Stimulated activated CD8-positive, alpha-beta memory T cell treated with anti-CD3 and anti-CD28 coated beads, Interleukin-7, amount 100 ng/mL, for 1 hour (primary cell): ENCODE measurements at places on chromosomes 2 and 18.

GRCh38 chr2:8337321-8337720, 344.5 kb upstream of the ID2 start:
- DNase-seq: no peak

DNA sequence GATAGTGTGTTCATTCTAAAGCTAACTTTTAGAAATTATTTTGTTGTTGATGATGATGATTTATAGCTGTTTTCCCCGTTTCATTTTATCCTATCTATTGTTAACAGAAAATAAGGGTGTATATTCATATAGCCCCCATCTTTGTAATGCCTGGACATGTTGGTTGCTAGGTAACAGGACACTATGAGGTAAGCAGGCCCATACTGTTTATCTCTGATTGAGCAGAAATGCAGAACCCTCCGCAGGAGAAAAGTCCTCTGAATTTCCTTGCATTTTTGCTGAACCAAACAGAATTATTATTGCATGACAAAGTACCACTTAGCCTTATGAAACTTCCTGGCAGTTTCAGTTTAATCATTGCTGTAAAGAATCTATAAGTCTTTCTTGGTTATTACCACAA, 339.4 kb downstream of the DCC start:
- DNase-seq: no peak

DNA sequence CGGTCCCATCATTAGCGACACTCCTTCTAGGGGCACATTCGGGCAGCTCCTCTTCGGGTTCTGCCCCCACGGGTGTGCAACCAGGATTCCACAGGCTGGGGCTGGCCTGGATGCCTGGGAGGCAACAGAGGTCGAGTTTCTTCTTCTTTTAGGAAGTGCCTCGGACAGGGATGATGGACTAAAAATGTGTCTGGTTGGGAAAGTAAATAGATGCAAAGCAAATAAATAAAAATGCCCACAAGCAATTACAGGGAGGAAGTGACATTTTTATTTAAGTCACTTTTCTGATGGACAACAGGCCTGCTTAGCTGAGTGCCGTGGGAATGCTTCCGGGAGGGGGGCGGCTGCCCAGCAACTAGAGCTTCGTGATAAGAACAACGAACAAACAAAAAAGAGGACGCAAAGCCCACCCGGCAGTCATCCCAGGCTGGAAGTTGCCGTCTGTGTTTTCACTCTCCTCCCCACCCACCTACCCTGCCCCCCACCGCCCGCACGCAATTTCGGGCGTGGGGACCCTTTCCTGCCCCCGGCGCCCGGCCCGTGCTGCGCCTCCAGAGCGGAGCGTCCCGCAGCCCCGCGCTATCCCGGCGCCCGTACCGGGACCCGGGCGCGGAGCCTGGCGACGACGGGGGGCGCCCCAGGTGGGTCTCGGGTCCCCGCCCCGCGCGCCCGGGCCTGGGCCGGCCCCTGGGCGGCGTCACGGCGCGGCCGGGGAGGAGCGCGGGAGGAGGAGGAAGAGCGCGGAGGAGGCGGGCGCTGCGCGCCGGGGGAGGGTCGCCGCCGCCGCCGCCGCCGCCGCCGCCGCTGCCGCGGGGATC, 412 bp upstream of the NCK2 start:
- peak; percentile 29 for DNase-seq

DNA sequence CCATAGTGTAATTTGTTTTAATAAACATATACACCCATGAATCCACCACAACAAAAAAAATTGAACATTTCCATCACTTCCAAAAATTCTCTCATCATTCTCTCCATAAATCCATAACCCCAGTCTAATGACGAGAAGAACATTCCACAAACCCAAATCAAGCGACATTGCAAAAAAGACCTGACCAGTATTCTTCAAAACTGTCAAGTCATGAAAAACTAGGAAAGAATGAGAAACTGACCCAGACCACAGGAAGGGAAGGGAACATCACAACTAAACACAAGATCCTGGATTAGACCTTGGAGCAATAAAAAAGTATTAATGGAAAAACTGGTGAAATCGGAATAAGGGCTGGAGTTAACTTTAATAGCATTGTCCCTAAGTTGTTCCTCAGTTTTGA, 141.3 kb upstream of the SLC35G4 start:
- DNase-seq: no peak

DNA sequence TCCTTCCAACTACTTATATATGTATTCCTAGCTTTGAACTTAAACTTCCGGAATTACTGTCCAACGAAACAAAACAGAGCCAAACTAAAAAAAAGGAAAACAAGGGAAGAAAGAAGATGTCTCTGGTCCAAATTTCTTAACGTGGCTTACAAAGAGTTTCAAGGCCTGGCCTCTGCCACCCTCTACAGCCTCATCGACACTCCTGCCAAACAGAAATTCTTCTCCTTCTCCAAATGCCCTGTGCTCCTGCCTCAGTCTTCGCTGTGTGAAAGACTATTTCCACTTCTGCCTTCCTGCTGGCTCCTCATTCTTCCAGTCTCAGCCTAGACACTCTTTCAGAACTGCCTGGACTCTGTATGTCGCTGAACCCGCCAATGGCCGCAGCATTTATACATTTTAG, 249.2 kb downstream of the TXNL1 start:
- no peak for DNase-seq

- DNase-seq: no peak
These were observed 764.3 kb downstream of the METTL4 start for GRCh38 chr18:1806884-1807615.

GRCh38 chr2:25362434-25363145, 20.9 kb upstream of the DNMT3A start:
- no peak for DNase-seq

GRCh38 chr18:26999797-27000196, 134.3 kb upstream of the AQP4 start:
- DNase-seq: no peak

GRCh38 chr2:222049946-222050345, 248.9 kb downstream of the PAX3 start:
- no peak for DNase-seq

DNA sequence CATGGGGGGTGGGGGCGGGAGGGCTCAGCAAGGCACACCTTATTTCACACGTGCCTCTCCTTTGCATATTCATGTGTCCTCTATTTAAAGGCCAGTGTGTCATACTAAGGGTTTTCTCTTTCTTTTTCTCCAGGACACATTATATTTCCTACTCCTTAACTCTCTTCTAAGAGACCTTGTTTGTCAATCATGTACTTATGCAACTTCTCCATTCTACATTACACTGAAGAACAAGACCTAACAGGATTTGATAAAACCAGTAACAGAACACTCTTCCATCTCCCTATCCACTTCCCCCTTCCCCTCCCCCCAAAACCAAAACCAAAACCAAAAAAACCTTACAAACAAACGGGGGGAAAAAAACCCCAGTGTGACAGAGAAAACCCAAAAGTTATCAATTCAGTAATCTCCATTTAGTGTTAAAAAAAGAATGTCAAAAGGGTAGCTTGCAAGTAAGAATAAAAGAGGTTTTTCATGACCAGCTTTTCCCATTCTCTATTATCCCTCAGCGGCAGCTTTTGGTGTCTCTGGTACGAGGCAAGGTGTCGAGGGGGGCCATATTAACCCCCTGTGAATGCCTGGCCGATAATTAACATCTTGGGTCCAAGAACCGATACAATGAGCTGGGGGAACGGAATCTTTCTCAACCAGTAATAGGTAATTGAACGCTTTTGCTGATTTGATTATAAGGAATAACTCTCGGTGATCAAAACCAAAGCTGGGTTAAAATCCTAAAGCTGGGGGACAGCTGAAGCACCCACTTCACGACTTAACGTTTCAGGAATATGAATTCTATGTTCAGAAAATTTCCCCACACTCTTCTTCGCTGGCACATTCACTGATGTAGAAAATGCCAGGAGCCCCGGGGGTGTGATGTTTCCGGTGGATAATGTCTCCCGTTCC, 191.0 kb upstream of the TCF4 start:
- DNase-seq: no peak

DNA sequence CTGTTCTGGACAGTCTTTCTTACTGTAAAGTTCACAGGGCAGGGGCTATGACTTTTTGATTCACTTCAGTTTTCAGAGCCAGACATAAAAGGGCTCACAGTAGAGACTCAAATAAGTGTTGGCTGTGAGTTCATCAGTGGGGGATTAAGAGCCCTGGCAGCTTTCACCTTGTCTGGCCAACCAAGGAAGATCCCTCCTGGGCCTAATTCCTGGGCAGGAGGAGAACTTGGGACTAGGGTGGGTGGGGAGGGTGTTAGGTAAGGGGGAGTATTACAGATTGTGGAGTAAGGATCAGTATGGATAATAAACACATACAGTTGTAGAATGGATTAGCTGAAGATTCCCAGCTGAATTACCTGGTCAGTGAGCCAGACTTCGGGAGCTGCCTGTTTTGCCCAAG, 904 bp upstream of the SFXN5 start:
- no peak for DNase-seq

DNA sequence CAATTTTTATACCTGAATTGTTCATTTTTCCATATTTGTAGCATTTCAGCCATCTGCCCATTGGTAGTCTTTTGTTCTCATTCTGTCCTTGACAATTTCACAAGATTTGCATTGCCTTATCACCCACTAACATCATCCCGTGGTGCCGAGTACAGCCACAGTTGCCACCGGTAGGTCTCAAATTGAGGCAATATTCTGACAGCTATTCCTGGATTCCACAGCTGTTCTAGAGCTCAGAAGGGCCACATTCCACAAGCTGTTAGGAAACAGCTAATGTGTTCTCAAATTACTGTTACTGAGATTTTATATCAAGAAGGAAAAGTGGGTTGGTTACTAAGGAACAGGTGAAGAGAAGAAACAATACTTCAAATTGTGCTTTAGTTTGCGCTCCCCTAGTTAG, 178.8 kb downstream of the RPRM start:
- DNase-seq: no peak

DNA sequence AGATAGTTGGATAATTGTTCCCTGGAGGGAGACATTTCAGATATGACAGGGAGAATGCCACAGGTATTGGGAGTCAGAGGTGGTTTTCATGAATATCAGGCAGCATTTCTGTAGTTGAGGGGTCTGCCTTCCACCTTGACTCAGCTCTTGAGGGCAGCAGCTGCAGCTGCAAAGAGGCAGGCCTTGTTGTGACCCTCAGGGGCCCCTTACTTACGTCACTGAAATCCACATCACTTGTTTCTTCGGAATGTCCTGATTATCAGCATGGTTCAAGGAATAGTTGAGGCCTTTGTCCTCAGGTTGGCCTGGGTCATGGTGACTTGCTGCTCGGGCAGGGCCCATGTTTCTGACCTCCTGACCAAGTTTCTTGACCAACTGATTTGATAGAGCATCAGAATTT, 46.9 kb downstream of the TMEM17 start:
- DNase-seq: no peak

DNA sequence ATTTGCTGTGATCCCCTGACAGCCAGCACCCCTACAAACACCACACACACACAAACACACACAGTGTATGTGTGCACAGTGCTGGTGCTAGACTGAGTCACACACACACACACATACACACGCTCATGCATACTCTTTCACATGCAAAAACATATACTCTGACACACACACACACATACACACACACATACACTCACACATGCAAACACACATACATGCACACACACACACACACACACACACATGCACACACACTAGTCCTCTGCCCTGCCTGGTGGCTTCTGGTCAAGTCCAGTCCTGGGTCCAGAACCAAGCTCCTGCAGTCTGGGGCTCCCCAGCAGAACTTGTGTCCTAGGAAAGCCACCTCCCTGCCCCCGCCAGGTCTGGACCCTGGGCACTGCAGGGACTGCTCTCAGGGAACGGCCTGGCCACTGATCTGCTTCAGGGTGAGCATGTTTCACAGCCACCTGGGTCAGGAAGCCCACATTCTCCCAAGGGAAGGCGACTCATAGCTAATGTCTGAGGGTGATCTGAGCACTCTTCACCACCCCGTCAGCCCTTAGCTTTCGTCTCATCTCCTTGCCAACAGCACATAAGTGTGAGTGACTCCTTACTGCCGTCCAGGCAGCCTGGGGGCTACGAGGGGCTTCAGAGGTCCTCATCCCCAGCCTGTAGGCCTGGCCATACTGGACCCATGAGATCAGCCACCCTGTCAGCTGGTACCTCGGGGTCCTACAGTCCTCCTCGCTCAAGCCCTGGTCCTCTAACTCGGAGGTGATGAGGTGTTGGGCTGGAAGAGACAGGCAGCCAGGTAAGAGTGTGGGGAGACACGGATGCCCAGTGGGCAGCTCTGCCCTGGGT, 88.1 kb downstream of the MCFD2 start:
- no peak for DNase-seq

GRCh38 chr2:108912629-108912902, 76.5 kb downstream of the EDAR start:
- DNase-seq: no peak

- no peak for DNase-seq
These were observed 68.3 kb upstream of the ARL4C start for GRCh38 chr2:234565201-234565600.

DNA sequence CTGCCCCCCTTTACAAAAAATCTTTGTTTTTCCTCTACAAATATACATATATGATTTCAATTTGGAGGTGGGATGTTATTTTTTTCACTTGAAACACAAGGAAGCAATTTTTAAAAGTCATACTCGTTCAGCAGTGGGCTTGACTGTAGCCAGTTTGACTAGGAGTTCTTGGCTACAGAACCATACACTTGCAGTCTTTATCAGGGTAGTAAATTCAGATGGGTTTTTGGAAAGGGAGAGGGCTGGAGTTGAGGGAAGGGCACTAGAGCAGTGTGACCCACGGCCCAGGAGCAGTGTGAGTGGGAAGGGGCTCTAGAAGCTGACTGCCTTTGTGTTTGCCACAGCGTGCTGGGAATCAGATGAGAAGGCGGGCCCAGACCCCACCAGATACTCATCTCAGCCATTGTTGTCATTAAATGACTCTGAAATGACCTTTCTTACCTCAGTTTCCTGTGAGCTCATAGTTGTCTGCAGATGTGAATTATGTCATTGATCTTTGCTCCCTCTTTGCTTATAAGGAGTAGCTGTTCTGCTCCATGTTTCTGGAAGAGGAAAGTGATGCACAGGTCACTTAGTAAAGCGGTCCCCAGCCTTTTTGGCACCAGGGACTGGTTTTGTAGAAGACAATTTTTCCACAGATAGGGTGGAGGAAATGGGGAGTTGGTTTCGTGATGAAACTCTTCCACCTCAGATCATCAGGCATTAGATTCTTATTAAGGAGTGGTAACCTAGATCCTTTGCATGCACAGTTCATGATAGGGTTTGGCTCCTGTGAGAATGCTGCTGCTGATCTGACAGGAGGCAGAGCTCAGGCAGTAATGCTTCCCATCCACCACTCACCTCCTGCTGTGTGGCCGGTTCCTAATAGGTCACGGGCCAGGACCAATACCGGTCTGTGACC, 116.8 kb downstream of the SPTBN1 start:
- no peak for DNase-seq

DNA sequence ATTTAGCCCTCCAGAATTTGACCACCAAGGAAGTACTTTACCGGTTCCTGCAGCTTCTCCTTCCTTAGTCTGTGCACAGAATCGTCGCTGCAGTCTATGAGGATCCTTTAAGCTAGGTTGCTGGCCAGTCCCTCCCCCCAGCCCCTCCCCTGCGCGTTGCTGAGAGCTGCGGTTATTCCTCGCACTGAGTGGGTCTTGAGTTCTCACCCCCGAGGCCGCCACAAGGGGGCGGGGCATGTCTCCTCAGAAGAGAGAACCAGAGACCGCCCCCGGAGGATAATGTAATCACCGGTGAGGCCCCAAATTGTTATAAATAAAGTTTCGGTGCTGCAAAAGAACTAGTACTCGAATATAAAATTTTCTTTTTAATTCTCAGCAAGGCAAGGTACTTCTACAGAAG, 1184.9 kb upstream of the CDH2 start:
- DNase-seq: no peak
